Body of pancreas (tissue), 4 donors: ENCODE measurements at places on chromosomes 4 and X.
A peak's percentile ranks its signal among the peaks of the same experiment; 100 is the strongest.

- peaks cover 9% of the 10 kb centered on the region for H3K4me1 ChIP-seq
- H3K27ac ChIP-seq: no peak overlapping the region
- DNase-seq: no peak
- H3K27me3 ChIP-seq: no peaks in the 10 kb centered on the region
Observed at GRCh38 chr4:52049266-52049665, 1.8 kb upstream of the SPATA18 start.

GRCh38 chr4:119207051-119207450, 5.5 kb upstream of the USP53 start:
- H3K27ac ChIP-seq: no peak overlapping the region
- DNase-seq: no peak
- no peaks in the 10 kb centered on the region for H3K27me3 ChIP-seq
- H3K4me3 ChIP-seq: no peak overlapping the region
- H3K4me1 ChIP-seq: peaks cover 7% of the 10 kb centered on the region
- H3K36me3 ChIP-seq: no peaks in the 10 kb centered on the region

- no peak overlapping the region for H3K27ac ChIP-seq
- no peak overlapping the region for H3K4me3 ChIP-seq
- H3K4me1 ChIP-seq: no peaks in the 10 kb centered on the region
- H3K27me3 ChIP-seq: no peaks in the 10 kb centered on the region
- no peak for DNase-seq
Observed at GRCh38 chr4:66372706-66373105, 702.4 kb upstream of the EPHA5 start.

DNA sequence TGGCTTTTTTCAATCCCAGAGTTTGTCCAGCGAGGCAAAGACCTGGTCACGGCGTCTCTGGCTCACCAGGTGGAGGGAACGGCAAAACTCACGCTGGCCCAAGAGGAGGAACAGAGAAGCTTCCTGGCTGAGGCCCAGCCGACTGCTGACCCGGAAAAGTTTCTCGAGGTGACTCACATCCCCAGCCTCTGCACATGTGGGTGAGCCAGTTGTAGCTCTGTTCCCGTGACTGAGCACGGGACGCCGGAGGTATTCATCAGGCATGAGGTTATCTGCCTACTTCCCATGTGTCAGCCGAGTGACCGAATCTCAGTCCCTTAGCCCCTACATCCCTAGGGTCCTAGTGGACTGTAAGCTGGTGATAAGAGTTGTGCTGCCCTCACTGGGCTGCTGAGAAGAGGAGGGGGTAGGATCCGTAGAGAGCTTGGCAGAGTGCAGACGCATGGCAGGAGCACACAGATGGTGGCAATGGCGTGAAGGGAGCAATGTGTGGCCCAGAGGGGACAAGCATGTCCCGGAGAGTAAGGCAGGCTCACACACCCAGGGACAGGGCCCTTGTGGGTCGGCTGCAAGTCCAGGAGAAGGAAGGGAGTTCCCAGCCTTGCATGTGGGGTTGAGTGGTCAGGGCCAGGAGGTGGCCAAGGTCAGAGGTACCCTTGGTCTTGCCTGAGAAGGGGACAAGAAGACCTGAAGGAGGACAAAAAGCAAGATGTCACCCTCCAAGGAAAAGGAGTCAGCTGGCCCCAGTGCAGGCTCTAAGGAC, 42.9 kb downstream of the EVC start:
- peaks cover 3% of the 10 kb centered on the region for H3K36me3 ChIP-seq
- no peak overlapping the region for H3K27ac ChIP-seq
- H3K27me3 ChIP-seq: no peaks in the 10 kb centered on the region
- H3K4me3 ChIP-seq: no peak overlapping the region
- H3K4me1 ChIP-seq: peaks cover 4% of the 10 kb centered on the region

GRCh38 chrX:119093991-119094735, 21.4 kb downstream of the CT47C1 start:
- no peaks in the 10 kb centered on the region for H3K4me1 ChIP-seq
- H3K27me3 ChIP-seq: no peaks in the 10 kb centered on the region
- H3K36me3 ChIP-seq: no peaks in the 10 kb centered on the region
- no peak for DNase-seq
- no peak overlapping the region for H3K4me3 ChIP-seq

- H3K27ac ChIP-seq: no peak overlapping the region
- H3K27me3 ChIP-seq: no peaks in the 10 kb centered on the region
- DNase-seq: no peak
- no peaks in the 10 kb centered on the region for H3K36me3 ChIP-seq
- H3K4me3 ChIP-seq: no peak overlapping the region
Observed at GRCh38 chrX:122087341-122087740, 1039.9 kb downstream of the GLUD2 start.

DNA sequence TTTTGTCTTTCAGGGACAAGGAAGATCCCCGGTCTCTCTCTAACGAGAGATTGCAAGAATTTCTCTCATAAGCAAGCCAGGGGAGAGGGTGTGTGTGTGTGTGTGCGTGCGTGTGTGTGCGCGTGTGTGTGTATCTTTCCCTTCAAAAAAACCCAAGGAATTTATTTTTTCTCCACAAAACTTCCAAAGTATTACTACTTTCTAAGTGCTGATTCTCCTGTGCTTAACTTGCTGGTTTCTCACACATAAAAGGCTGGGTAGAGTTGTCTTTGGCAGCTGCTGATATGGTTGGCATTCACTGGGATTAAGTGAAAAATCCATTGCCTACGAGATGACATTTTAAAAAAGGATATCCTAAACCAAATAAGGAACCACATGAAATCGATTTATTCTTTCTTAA, 435.7 kb downstream of the RAPGEF2 start:
- DNase-seq: no peak
- H3K27ac ChIP-seq: no peak overlapping the region
- no peaks in the 10 kb centered on the region for H3K36me3 ChIP-seq
- no peaks in the 10 kb centered on the region for H3K27me3 ChIP-seq
- H3K4me3 ChIP-seq: no peak overlapping the region

- DNase-seq: no peak
- H3K4me3 ChIP-seq: no peak overlapping the region
- H3K27me3 ChIP-seq: no peaks in the 10 kb centered on the region
Observed at GRCh38 chrX:22165732-22166457, 106.8 kb upstream of the CBLL2 start.

DNA sequence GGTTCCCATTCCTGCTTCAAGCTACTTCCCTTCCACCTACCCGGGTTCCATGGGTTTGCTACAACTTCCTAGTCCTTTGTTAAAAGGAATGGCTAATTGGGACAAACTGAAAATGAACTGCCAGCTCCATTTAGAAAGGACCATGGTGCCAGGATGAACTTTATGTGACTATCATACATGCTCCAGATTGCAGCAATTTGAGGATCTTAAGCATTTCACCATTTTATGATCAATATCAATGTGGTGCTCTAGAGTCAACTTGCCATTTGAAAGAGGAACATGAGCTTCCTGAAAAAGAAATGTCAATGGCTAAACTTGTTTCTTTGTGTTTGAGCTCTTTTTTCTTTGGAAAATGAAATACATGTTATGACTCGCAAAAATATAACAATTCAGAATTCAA, 92.7 kb upstream of the IL15 start:
- DNase-seq: no peak
- H3K27ac ChIP-seq: no peak overlapping the region
- H3K27me3 ChIP-seq: no peaks in the 10 kb centered on the region
- no peak overlapping the region for H3K4me3 ChIP-seq

- H3K36me3 ChIP-seq: no peaks in the 10 kb centered on the region
- no peak overlapping the region for H3K27ac ChIP-seq
- DNase-seq: no peak
- H3K27me3 ChIP-seq: no peaks in the 10 kb centered on the region
Observed at GRCh38 chr4:98521486-98521885, 136.9 kb downstream of the TSPAN5 start.

DNA sequence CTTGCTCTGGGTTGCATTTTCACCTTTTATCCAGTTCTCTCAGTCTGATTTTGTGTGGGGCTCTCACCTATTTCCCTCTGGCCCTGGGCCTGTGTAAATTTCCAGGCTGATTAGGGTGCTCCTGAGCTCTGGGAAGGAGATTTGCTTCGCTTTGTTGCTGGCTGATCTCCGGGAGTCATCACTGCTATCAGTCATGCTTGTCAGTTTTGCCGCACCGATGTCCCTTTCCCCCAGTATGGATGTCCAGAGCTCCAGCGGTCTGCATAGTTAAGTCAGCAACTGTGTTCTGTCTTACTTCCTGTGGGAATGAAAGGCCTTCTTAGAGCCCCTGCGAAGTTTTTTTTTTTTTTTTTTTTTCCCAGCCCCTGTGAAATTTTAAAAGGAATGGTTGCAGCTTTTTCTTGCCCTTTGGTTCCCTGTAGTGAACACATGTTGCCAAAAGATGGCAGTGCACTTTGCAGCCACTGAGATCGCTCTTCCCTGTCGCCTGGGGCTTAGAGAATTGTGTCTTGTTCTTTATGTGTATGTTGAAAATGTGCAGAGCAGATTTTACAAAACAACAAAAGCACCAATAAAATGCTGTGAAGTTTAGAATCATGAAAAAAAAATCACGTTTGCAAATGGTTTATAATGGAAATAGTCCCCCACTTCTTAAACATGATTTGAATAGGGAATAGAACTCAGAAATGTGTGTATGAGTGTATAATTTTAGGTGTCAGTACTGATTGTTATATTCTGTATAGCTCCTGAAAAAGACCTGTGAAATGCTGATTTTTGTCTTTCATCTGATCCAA, 109.1 kb upstream of the SLC4A4 start:
- H3K27ac ChIP-seq: peak overlapping the region; percentile 64
- no peak overlapping the region for H3K4me3 ChIP-seq
- H3K36me3 ChIP-seq: no peaks in the 10 kb centered on the region
- H3K27me3 ChIP-seq: no peaks in the 10 kb centered on the region
- peak; percentile 48 for DNase-seq

DNA sequence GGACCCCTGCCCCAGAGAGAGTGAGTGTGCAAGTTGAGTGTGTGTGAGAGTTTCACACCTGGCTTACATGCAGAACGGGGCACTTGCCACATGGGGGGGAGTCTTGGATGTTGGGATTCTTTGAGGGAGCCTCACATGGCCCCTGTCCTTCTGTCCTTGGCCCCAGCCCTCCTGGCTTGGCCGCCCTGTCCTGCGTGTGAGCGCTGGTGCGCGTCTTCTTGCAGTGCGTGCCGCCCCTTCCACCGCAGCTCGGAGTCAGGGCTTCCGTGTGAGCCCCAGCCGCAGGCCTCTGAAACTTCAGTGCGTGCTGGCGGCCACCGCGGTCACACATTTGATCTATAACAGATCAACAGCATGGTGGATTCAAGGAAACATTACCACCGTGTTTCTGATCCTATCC, 30.1 kb upstream of the HGFAC start:
- H3K4me3 ChIP-seq: no peak overlapping the region
- no peak for DNase-seq
- H3K4me1 ChIP-seq: no peaks in the 10 kb centered on the region
- no peaks in the 10 kb centered on the region for H3K27me3 ChIP-seq
- no peaks in the 10 kb centered on the region for H3K36me3 ChIP-seq
